Dermis blood vessel endothelial cell (primary cell): ENCODE measurements at places on chromosomes 5 and 9. TPM values are rescaled to one million over a fixed set of nuclear protein-coding genes. Genes with fewer than 3 reads are reported as not detected.

DNA sequence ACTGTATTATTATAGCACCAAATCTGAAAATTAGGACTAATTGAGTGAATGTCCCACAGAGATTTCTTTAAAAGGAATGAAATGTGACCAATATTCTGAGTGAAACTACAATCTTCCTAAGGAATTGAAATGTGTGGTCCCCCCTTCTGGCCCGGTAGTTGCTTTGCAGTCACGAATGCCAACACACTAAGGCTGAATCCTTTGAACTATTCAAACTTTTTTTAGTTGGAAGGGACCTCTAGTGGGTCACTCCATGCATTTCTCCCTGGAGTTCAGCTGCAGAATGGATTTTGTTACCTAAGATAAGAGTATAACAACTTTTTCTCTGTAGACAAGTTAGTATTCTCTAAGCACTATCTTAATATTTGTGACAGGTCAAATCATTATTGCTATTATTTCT lies 2.8 kb downstream of the CDH6 start:
- DNase-seq = no peak

DNA sequence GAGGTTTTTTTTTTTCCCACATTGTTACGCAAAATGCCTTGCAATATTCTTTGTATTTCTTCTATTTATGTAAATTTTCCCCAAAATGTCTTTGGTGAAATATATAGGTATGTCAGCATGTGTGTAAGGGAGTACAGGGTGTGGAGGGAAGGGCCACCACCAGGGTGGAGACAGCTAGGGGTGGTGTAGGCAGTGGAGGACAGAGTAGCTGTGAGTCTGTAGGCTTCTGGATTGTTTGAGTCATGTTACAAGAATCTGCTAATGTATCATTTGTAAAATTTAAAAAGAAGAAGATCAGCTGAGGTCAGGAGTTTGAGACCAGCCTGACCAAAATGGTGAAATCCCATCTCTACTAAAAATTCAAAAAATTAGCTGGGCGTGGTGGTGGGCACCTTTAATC lies 175.5 kb downstream of the NXNL2 start:
- DNase-seq = no peak

DNA sequence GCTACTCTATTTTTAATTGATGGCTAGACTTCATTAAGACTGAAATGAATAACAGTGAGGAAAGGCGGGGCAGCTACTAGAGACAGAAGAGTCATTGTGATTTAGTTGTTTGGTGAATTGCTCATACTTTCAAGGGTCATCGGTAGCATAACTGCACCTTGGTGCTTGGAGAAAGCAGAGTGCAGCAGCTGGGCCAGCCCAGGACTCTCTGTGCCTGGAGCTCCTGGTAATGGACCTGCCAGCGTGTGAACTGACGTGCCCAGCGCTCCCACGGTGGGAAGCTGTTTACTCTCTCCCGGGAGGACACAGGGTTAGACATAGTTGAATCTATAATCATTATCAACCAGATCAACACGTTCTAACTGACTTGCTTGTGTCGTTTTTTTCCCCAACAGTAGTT lies 42.9 kb downstream of the LURAP1L start:
- DNase-seq = peak; percentile 46

- peak; percentile 71 for DNase-seq
These were observed 102.8 kb upstream of the DAP start for GRCh38 chr5:10863763-10864383.

DNA sequence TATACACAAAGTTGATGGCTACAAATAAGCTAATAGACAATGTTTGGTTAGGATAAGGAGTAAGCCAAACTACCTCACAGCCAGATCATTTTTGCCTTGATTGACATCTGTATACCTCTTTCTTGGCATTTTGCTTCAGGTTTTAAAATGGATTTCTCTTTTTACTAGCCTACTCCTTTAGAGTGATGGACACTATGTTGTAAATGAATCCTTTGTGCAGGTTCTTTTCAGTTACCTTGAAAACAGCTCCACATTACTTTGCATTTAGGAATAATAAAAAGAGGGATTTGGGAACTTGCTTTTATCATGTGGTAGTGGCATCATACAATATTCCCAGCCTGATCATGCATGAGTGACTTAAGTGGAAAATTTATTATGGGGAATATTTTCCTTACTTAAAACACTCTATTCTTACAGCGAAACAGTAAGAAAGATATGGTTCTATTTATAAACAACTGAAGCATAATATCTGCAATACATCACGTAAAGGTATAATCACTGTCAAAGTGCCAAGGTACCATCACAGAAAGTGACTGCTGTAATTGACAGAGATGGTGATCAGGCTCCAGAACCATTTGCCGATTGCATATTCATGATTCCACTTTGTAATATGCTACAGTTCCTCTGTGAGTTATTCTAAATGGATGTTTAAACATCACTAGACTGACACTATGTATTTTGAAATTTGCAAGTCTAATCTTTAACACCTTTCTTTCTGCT lies 327.0 kb downstream of the DMRTA1 start:
- DNase-seq = no peak

DNA sequence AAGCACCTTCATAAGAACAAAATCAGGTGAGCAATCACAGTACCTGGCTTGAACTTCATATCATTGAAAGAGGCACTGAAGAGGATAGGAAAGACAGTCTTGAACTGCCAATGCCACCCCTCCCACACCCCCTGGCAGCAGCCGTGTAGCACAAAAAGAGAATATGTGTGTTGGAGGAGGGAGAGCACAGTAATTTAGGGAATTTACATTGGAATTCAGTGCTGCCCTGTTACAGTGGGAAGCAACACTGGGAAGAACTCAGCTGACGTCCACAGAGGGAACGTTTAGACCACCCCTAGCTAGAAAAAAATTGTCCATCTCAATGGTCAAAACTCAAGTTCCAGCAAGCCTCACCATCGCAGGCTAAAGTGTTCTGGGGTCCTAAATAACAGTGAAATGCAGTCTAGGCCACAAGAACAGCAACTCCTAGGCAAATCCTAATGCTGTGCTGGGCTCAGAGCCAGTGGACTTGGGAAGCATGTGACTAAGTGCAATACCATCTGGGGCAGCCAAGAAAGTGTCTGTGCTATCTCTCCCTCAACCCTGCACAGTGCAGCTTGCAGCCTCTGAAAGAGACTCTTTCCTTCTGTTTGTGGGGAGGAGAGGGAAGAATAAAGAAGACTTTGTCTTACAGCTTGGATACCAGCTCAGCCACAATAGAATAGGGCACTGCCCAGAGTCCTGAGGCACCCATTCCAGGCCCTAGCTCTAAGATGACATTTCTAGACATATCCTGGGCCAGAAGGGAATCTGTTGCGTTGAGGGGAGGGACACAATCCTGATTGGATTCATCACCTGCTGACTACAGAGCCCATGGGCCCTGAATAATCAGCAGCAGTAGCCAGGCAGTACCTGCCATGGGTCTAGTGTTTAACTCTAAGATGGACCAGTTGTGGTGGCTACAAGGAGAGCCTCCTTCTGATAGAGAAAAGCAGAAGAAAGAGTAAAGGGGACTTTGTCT lies 62.1 kb upstream of the VLDLR start:
- peak; percentile 18 for DNase-seq

DNA sequence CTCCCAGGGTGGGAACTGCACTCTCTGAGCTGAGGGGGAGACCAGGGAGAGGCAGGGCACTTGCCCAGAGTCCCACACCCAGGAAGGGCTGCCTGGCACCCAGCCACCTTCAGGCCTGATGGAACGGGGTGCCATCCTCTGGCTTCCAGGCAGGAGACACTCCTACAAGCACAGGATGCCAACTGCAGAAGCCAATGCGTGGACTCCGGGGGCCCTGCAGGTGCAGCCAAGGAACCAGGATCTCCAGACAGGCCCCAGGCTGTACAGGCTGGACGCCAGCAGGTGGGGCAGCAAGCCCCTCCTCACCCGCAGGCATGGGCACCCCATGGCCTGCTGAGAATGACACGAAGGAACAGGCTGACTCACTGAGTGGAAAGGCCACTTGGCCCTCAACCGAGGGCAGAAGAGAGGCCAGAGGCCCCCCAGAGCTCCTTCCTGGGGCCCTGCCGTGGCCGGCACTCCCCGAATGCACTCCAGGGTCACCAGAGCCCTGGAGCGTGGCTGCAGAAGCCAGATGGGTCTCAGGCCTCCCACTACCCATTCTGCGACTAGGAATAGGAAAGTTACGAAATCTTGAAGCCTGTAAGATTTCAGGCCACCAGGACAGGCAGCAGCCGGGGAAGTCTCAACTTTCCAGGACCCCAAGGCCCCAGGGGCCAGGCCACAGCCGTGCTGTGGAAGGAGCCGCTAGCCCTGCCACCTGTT lies 15.7 kb downstream of the NACC2 start:
- DNase-seq = no peak

GRCh38 chr9:97559111-97559514 lies 57.6 kb downstream of the TMOD1 start:
- DNase-seq = no peak

DNA sequence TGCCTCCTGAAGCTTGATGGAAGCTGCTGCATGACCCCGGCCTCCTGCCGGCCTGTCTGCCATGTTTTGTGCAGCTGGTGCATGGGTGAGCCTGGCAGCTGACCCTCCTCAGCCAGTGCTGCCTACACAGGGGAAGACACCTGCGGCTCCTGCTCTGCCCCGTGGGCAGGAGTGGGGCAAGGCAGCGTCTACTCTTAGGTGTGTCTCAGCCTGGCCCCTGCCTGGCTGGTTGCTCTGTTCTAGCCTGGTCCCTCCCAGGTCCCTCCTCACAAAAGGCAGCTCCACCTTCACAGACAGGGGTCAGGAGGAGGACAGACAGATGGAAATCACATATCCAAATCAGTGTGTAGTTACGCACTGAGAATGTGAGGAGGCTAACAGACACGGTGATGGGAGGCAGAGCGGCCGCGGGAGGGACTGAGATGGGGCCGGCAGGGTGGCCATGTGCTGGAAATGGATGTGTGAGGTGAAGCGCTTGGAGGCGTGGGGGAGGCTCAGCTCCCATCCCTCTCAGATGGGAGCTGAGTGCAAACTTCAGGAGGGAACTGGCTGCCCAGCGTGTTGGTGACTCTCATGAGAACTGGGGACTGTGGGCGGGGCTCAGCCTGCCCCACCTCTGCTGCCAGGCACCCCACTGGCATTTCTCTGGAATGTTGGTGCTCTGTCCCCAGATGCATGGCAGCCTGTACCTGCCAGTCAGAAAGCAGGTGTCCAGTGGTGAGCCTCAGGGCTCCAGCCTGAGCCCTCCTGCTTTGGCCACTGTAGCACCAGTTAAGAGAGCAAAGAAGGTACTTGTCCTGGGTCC lies 43.4 kb downstream of the PPARGC1B start:
- no peak for DNase-seq

DNA sequence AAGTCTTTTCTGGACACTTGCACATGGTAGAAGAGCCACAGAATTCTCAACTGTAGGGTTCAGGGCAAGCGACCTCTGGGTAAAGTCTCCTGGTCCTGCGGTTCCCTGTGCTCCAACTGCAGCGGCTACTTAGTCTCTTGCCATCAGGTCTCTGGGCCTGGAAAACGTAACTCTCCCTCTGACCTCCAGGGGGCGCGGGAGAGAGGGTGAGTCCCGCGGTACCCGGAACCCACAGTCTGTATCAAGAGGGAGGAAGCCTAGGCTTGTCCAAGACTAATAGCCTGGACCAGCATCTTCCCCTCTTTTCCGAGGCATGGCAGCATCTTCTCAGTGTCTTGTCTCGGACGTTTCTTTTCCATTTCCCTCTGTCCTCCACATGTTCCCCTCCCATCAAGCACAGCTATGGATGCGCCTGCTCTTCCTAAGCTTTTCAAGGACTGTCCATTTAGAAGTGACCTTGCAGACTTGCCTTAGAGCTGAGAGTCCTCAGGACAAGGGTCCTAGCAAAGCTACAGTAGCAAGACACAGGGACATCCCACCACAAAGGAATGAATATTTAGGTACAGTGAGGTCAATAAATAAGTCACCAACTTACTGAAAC lies 59.3 kb downstream of the FSTL4 start:
- DNase-seq = peak; percentile 75

GRCh38 chr5:218457-219291 lies 554 bp downstream of the SDHA start:
- DNase-seq = peak; percentile 66

DNA sequence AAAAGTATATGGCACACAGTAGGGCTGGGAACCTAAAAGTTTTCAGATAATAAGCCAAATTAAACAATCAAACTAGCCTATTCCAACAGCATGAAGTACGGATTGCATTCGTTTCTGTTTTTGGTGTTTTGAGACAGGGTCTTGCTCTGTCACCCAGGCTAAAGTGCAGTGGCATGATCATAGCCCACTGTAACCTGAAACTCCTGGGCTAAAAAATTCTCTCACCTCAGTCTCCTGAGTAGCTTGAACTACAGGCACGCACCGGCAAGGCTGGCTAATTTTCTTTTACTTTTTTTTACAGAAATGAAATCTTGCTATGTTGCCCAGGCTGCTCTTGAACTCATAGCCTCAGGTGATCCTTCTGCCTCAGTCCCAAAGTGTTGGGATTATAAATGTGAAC lies 5.2 kb downstream of the RFX3 start:
- DNase-seq = no peak

DNA sequence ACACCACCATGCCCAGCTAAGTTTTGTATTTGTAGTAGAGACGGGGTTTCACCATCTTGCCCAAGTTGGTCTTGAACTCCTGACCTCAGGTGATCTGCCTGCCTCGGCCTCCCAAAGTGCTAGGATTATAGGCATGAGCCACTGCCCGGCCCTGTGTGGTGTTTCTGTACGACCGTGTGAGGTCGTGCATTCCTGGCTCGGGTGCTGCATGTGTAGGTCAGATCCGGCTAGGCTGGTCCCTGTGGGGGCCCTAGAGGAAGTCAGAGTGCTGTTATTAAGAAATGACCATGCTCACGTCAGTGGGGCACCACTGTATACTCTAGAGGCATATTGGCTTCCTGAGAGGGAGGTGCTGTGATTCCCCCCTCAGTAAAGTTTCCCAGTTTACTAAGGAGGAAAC lies 13.7 kb downstream of the WNK2 start:
- DNase-seq = no peak

DNA sequence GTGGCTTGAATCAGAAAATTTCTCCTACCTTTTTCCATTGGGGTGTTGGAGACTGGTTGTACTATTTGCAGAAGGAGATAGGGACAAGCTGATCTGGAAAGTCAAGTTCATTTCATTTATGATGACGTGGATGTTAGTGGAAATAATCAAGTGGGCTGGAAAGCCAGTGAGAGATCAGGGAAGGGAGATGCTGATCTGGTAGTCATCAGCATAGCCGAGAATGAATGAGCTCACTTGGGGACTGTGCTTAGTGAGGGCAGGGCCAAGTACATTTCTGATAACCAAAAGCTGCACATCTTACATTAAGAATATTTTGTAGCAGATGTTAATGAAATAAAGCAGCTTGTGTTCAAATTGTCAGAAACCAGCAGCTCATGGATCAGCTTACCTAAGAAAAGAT lies 12.1 kb downstream of the MAN2A1 start:
- no peak for DNase-seq

GRCh38 chr9:33785914-33786313 lies 9.4 kb upstream of the PRSS3 start:
- peak; percentile 51 for DNase-seq

GRCh38 chr9:124504530-124505005 lies 2.6 kb downstream of the NR5A1 start:
- no peak for DNase-seq

Gene QRFP
- not detected in 2 replicates for total RNA-seq

Gene MARCOL
- total RNA-seq = not detected in 2 replicates

Gene BICD2
- total RNA-seq = 54.5 and 74.2 TPM in 2 replicates

Gene LCN12
- not detected in 2 replicates for total RNA-seq

Gene PCDHGA1
- total RNA-seq = 0.33 and 0.34 TPM in 2 replicates

Gene TYRP1
- total RNA-seq = 0.23 and 0.85 TPM in 2 replicates

Gene ARID3C
- total RNA-seq = 0.09 and 0.51 TPM in 2 replicates
